Karpas-422 (cell line): ENCODE measurements at places on chromosomes 5 and 9. TPM values are rescaled to one million over a fixed set of nuclear protein-coding genes. Genes with fewer than 3 reads are reported as not detected.

The LCN9 gene
- not detected in 2 replicates for total RNA-seq

GRCh38 chr5:40838086-40838485 lies 3.1 kb upstream of the RPL37 start:
- DNase-seq, result no peak

- no peak for DNase-seq
Measured at GRCh38 chr9:32728181-32728580, 55.2 kb upstream of the TMEM215 start.

GRCh38 chr9:6816581-6816980 lies 58.8 kb downstream of the KDM4C start:
- no peak for DNase-seq

DNA sequence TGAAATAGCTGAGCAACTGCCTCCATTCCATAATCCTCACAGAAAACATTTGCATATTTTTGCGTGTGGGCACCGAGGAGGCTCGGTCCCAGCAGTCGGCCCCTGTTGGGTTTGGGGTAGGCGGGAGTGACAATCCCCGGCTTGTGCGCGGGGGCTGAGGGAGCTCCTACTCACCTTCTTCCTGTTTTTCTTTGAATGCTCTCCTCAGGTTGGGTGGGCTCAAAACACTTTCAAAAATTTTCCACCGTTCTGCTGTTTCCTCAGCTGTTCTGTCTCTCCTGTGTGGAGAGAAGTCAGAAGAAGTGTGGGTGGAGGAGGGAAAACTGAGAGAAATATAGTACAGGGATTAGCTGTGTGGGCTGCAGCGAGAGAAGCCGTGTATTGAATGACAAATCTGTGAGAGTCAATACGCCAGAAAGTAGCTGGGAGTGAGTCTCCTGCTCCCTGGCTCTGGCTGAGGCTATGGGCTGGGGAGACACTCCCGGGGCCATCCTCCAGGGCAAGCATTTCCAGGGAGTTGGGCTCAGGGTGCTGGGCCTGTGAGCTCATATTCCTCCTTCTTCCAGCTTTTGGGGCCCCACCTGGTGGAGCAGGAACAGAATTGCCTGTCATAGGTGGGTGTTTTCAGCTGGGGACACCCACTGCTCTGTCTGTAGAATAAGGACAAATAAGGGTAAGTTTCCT lies 84.7 kb downstream of the CMYA5 start:
- peak; percentile 57 for DNase-seq

DNA sequence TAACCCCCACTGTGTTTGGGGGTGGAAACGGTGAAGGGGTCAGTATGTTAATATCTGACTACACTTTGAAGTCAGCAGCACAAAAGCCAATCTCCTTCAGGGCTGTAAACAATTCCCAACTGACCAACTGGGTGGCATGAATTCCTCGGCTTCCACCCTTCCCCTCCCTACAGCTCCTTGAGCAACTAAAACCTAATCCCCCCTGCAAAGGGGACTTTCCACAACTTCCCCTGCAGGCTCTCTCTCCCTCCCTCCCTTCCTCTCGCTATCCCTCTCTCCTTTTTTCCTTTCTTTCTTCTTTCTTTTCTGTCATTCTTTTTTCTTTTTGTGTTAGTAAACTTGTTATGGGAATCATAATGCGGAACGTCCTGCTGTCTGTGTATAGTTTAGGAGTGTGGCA lies 65.1 kb upstream of the PTCH1 start:
- DNase-seq, result no peak

- no peak for DNase-seq
Measured at GRCh38 chr5:93587597-93588351, 4.8 kb downstream of the NR2F1 start.

DNA sequence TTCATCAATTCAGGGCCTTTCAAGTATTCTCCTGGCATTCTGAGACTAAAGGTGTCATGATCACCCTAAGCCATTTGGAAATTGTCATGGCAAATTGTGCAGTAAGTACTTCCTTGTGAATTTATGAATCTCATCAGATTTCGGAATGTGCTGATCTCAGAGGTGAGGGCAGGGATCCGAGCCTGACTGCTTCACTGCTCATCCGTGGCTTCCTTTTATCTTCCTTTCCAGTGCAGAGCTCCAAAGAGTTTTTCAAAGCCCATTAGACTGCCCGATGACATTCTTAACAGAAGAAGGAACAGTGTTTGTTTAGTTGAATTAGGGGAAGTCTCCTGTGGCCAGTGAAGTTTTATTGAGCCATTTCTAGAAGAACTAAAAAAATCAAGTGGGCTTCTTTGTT lies 182.8 kb upstream of the GDNF start:
- no peak for DNase-seq

The POU4F3 gene
- total RNA-seq, result not detected in 2 replicates

GRCh38 chr5:42767491-42768105 lies 11.0 kb downstream of the CCDC152 start:
- peak; percentile 73 for DNase-seq

The LCN2 gene
- not detected in 2 replicates for total RNA-seq

GRCh38 chr5:119347991-119348390 lies 7.8 kb upstream of the TNFAIP8 start:
- no peak for DNase-seq

GRCh38 chr9:123487944-123488548 lies 132.0 kb downstream of the CRB2 start:
- no peak for DNase-seq

GRCh38 chr9:123541411-123541810 lies 185.4 kb downstream of the CRB2 start:
- no peak for DNase-seq
